ENCODE measurements at places on chromosomes 7 and 10.
A peak's percentile ranks its signal among the peaks of the same experiment; 100 is the strongest.

- no peak for DNase-seq
These were observed 17.4 kb upstream of the SLF2 start for GRCh38 chr10:100895346-100895745.

GRCh38 chr7:15906436-15906835, 220.0 kb upstream of the MEOX2 start:
- no peak for DNase-seq

- DNase-seq, result no peak
These were observed 47.6 kb downstream of the TSPAN15 start for GRCh38 chr10:69498711-69499471.

DNA sequence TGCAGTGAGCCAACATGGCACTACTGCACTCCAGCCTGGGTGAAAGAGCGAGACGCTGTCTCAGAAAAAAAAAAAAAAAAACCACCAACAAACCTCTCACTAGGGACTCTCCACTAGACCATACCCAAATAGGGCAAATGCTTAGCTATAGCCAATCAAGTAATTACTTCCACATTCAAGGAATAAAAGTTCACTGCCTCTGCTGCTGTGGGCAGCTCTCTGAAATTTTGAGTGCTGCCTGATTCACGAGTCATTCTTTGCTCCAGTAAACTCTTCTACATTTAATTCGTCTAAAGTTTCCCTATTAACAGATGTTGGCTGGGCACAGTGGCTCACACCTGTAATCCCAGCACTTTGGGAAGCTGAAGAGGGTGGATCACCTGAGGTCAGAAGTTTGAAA, 4.7 kb upstream of the NRBF2 start:
- no peak for DNase-seq

GRCh38 chr7:123796568-123796967, 47.8 kb upstream of the WASL start:
- DNase-seq, result no peak

DNA sequence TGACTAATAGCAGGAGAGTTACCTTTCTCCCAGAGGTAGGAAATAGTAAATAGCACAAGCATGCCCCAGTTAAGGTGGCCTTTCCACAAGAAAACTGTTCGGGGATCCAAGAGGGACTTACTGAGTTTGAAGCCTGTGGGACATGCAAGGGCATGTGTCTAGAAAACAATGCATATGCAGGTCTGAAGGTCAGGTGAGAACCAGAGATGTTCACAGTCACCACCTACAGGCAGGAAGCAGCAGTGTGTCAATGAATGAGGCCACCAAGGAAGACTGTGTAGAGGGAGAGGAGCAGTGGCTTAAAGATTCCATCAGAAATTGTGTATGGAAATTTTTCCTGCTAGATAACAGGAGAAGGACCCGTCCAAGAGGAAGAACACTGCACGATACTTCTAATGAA, 66.0 kb downstream of the CALD1 start:
- DNase-seq, result no peak

GRCh38 chr7:12303062-12303461, 92.0 kb downstream of the TMEM106B start:
- DNase-seq, result no peak

DNA sequence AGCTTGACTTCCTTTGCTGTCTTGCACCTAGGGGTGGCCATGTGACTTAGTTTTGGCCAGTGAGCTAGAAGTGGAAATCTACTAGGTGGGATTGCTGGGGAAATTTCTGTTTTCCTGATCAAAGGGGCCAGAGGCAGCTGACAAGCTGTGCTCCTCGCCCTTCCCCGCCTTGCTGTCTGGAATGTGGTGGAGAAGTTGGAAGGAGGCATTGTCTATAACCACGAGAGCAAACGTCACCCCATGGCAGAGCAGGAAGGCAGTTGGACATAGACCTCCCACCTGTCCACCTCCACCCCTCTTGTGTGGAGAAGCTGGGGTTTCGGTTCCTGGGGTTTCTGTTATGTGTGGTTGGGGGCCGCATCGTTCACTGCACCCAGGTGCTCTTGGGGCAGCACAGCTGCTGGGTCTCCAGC, 7.3 kb downstream of the SFRP5 start:
- peak; percentile 51 for DNase-seq

GRCh38 chr10:14839305-14839695, 1.2 kb downstream of the HSPA14 start:
- no peak for DNase-seq

- peak; percentile 77 for DNase-seq
These were observed at the start of gene TSPAN12 for GRCh38 chr7:120857588-120858573. TSPAN12 (minus strand) TSS chr7:120858144; CDS start chr7:120856763, 1,381 bp downstream.

GRCh38 chr10:15780353-15781135, 60.8 kb upstream of the ITGA8 start:
- no peak for DNase-seq

GRCh38 chr7:87933605-87933952, 472 bp upstream of the ADAM22 start:
- DNase-seq, result no peak

DNA sequence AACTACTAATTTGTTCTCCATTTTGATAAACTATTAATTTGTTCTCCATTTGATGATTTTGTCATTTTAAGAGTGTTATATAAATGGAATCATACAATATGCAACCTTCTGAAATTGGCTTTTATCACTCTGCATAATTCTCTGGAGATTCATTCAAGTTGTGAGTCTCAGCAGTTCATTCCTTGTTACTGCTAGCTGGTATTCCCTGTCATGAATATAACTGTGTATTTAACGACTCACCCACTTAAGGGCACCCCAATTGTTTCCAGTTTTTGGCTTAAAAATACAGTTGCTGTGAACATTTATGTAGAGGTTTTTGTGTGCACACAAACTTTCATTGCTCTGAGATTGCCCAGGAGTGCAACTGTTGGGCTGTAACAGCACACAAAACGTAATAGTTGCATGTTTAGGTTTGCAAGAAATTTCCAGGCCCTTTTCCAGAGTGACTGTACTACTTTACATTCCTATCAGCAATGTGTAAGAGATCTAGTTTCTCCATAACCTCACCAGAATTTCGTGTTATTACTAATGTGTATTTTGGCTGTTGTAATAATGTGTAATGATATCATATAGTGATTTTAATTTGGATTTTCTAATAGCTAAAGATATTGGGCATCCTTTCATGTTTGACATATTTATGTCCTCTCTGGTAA, 153.2 kb upstream of the ADCY1 start:
- DNase-seq, result no peak

DNA sequence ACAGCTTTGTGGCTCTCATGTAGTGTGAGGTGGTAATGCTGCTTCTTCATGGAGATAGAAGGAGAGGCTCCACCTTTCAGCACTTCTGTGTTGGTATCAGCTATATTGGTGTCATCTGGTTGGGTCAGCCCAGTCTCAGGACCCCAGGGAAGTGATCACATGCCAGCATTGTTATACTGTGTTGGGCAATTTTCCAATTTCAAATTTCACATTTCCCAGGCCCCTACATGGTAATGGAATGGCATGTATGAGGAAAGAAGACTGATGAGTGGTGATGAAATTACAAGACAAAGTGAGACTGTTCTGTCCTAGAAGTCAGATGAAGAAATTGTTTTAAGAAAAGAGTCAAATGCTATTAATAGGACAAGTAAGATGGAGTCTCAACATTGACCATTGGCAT, 3.7 kb upstream of the AKR1C3 start:
- no peak for DNase-seq

DNA sequence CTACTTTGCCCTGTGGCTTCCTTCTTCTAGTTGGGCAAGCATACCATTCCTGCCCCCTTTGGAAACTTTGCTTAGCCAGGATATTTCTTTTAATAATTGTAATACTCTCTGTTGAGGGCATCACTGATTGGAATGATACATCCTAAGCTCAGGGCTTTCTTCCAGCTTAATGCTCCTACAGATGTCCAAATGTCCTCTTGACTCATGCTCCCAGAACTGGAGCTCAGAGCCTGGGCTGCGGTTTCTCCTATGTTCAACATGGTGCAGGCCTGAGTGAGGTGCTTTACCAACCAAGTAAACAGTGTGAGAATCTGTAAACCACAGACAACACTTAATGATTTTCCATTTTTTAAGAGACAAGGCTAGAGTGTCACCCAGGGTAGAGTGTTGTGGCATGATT, 108.6 kb downstream of the LRRC4 start:
- no peak for DNase-seq

DNA sequence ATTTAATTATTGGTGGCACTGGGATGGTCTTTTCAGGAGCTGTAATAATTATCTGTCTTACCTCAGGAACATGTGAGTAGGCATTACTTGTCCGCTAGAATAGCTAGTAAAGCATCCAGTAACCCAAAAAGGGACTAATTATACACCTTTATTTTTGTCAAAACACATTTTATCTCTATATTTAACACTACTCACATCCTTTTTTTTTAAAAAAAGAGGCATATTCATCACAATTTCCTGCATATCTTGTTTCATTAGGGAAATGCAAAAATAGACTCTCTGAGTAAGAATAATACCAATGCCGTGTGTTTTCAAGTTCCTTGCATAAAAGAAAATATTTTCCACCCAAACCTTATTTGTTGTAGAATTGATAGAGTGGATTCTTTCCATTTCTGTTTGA, 99.5 kb downstream of the VTI1A start:
- DNase-seq, result no peak
